Fibroblast of skin of right biceps (primary cell): ENCODE measurements at places on chromosomes 6 and 20.

DNA sequence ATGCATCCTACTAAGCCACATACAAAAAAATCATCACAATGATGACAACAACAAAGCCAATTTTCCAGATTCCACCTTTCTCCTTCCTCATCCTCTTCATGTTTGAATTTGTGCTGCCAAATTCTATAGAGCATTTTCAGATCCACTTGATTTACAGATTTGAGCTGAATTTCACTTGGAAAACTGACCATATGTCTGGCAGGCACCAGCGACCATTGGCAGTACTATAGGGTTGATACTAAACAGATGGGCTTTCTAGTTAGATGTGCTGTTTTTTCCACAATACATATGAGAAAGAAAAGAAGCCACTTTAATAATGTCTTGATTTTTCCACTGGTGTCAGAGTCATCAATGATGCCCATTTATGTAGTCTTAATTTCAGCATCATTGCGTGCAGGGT is 127.0 kb downstream of the PHACTR3 start:
- no peak for DNase-seq

DNA sequence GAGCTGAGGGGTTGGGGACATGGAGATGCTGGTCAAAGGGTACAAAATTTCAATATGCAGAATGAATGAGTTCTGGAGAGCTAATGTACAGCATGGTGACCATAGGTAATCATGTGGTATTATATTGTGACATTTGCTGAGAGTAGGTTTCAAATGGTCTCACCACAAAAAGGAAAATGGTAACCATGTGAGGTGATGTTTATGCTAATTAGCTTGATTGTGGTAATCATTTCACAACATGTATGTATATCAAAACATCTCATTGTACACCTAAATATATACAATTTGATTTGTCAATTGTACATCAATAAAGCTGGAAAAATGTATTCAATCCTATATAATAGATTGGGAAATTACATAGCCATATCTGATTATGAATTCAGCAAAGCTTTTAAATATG is 29.5 kb upstream of the TMEM14A start:
- no peak for DNase-seq

DNA sequence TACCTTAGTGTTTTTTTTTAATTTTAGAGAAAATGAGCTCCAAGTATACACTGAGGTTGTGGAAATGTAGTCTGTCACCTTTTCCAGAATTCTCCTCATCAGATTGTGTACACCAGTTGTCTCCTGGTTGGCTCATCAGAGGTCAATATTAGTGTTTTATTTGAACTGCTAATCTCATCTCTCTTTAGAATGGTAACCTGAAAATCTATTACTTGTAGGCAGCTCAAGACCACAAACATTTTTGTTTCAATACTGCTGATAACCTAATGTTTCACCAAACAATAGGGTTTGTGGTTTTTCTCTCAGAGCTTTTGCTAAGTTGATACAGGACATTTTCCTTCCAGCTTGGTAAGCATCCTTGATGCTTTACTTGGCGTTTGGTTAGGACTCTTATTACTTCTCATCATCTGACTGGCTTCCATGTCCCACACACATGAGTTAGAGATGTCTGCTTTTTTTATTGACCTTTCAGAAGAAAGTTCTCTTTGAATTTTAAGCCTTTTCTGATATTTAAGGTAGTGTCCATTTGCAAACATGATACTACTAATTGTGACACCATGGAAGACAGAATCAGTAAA is 15.1 kb downstream of the ADGRG6 start:
- no peak for DNase-seq

DNA sequence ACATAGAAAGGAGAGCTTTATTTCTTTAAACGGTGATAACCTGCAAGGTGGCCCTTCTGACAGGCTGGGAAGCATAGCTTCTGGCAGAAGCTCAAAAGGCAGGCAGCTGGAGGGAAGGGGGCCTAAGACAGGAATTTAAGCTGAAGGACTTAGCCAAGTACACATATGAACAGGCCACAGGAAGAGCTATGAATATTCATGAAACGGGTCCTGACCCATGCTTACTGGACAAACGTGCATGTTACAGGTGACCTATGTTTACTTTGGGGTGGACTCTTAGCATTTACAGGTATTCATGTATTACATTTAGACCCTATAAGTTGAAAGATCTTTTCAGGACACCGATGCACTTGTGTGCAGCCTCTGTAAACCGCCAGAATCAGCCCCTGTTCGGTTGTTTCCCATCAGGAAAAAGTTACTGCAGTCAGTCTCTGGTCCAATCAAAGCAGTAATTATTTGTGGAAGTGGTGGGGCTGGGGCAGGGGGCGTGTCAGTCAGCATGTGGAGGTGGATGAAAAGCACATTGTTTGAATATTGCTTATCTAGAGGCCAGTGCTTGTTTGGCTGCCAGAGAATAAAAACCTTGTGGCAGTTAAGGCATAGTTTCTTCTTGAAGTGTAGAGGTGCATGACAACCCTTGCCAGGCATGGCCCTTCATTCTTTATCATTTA is 2.9 kb upstream of the GZF1 start:
- no peak for DNase-seq

DNA sequence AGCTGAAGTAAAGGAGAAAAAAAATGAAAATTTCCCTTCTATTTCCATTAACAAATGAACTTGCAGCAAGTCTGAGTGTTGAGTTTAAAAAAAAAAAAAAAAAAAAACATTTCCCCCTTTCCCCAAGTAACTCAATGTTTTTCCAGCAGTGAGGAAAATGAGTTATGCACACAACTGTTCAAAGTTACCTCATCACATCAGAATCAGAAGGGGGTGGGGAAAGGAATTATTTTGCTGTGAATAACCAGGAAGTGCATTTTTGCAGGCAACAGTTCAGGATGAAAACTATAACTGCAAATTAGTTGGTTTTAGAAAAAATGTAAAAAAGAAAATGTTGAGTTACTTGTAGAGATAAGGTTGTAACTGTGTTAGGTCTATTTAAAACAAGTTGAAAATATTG is 568.9 kb upstream of the CITED2 start:
- DNase-seq = peak; percentile 99

DNA sequence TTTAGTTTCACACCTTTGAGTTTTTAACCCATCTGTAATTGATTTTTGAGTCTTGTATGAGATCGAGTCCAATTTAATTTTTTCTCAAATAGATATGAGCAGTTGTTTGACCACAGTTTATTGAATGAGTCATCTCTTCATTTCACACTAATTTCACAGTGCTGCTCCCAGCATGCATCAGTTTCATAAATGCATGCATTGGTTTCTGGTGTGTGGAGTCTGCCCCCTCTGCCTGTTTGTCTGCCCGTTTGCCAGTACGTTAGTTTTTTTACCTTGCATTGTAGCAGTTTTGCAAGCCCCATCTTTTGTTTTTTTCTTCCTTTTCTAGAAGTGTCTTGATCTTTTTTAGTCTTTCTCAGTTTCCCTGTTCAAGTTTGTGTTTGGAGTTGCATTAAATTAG is 11.9 kb downstream of the SLX4IP start:
- DNase-seq = peak; percentile 76

DNA sequence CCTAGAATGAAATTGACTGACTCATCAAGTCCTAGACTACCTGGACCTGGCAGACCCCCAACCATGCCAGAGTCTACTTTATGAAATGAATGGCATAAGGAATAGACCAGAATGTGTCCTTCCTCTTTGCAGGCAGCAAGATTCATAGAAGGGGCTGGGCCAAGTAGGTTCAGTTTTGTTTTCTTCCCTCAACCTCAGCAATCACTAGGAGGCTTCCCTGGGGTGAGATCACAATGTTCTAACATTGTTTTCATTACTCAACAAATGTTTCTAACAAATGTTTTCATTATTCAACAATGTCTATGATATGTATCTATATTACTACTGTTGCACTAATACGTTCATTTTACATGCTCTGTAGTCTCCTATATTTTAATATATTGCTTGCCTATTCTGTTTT is 8.4 kb upstream of the FAM162B start:
- DNase-seq = no peak
